NCI-H2081 (cell line): ENCODE measurements at places on chromosomes 7 and 10.

DNA sequence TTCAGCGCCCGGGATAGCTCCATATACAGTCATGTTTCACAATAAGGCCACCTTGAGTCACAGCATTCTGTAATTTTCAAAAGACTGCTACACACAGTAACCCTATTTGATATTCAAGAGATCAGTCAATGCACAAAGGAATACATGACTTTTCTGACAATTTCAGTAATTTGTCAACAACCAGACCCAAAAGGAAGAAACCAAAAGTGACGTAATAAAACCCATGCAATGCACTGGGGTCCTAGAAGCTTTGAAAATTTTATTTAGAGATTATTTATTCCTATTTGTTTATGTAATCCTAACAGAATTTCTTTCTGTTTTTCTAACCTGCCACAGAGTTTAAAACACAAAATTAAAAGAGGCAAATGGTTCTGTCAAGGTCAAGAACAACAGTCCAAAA lies 421.2 kb downstream of the DPP6 start:
- no peak for DNase-seq

DNA sequence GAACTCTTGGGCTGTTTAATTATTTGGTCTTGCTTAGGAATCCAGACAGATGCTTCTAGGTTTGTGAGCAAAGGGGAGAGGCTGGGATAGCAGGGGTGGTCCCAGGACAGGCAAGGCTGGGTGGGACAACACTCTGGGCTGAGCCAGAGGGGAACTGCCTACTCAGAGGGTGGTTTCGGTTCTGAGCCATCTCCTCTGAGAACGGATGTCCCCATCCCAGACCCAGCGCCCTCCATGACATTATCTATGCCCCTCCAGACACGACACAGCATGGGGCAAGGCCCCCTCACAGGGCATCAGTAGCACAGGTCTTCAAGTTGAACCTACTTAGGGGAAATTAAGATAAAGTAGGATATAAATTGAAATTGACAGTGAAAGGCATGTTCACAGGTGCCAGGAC lies 7.1 kb downstream of the ASB10 start:
- no peak for DNase-seq

GRCh38 chr7:134690016-134690415 lies 43.4 kb downstream of the BPGM start:
- DNase-seq: no peak

- DNase-seq: no peak
Measured at GRCh38 chr7:153087498-153087897, 327.9 kb downstream of the ACTR3B start.

DNA sequence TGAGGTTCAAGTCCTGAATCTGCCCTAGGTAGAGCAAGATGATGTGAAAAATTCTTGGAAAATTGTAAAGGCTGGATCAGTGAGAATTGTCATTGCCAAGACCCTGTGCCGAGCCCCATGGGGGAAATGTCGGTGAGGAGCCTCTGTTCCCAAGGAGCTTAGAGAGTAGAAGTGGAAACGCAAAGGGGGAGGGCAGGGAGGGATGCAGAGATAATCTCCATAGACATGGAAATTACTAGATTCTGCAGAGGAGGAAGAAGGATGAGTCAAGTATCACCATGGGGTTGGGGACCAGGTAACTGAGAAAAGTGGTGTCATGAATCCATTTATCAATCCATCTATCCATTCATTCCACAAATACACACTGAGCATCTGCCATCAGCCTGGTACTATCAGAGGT lies 26.0 kb downstream of the DUSP5 start:
- no peak for DNase-seq

GRCh38 chr7:264541-265191 lies 25.3 kb upstream of the FOXL3 start:
- peak; percentile 32 for DNase-seq

GRCh38 chr10:14186245-14186644 lies 144.5 kb downstream of the FRMD4A start:
- no peak for DNase-seq

DNA sequence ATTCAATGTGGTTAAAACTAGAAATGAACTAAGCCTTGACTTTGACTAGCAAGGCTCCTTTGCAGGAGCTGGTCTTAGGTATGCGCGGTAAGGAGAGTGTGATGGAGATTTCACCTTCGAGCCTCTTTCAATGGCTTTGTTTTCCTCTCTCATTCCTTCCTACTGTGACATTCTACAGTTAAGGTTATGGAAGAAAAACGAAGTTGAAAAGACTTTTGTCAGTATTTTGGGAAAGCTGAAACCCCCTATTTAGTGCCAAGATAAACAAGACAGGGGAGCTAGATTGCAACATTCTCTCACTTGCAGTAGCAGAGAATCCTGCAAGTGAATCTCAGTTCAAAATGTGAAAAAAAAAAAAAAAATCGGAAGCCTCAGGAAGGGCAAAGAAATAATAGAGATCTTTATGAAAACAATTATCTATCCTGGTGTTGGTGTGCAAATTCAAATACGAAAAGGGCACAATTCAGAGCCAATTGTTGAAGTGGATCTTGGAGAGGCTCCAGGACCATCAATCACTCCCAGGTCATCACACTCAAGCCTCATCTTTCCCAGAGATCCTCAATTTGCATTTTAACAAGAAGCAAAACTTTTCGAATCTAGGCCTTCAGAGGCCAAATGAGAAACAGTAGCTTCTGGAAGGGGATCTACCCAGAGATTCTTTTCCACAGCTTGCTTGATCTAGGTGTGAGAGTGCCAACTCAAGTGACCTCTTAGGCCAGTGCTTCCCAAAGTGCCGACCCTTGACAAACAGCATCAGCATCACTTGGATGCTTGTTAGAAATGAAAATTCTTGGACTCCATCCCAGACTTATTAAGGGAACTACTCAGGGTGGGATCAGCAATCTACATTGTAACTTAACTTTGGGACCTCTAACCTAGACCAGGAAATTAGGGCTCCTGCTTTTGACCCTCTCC lies 163.8 kb downstream of the INHBA start:
- no peak for DNase-seq
